ENCODE measurements at places on chromosomes 4 and X.

DNA sequence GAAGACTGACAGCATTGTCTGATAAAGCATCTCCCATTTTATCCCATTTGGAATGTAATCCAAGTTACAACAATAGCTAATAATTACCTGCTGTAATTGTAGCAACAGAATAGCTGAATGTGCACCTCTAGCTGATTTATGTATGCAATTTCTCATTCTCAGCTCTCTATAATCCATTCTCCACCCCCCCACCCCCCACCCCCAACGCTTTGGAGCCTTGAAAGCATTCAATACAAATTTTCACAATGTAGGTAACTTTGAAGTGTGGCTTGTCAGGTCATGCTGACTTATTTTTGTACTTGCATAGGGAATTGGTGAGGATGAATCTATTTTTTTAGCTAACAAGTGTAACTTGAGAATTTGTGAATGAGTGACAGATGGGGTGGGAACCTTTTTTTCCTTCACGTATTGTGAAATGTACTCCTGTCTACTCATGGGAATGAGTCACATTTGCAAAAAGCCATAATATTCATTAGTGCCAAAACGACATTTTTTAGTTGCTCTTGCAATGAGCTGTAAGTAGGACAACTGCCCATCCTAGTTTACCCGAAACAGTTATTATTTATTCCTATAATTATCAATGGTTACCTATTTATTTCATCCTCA is 159.3 kb downstream of the PALLD start:
- no peak for DNase-seq

GRCh38 chr4:124065422-124065821 is 647.1 kb downstream of the ANKRD50 start:
- DNase-seq, result no peak

GRCh38 chr4:21090094-21090666 is 389.9 kb downstream of the PACRGL start:
- DNase-seq, result no peak

DNA sequence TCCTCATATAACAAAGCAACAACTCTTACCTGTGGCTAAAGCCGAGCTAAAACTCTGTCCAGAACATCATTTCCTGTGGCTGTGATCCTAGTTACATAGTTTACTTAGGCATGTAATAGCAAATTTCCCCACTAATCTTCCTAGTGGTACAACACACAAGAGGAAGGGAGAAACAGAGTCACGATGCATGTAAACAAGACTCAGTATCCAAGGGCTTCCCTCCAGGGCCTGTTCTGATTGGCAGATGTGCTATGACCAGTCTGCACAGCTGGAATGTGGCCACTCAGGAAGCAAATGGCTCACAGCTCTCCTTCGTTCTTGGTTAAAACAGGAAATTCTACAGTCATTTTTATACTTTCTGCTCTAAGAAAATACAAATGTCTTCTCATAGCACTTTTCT is 49.2 kb upstream of the PRSS48 start:
- no peak for DNase-seq

DNA sequence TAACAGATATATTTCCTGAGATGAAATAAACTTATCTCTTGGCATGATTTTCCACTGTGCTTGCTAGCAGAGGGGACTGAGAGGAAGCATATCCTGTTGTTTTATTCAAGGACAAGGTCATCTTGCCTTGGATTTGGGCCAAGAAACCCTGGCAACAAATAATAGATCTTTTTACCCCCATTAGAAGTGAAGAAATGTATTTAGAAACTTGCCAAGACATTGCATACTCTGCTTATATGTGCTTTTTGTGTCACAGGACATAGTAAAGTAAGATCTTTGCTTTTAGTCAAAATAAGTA is 170.2 kb downstream of the RAPGEF2 start:
- no peak for DNase-seq

DNA sequence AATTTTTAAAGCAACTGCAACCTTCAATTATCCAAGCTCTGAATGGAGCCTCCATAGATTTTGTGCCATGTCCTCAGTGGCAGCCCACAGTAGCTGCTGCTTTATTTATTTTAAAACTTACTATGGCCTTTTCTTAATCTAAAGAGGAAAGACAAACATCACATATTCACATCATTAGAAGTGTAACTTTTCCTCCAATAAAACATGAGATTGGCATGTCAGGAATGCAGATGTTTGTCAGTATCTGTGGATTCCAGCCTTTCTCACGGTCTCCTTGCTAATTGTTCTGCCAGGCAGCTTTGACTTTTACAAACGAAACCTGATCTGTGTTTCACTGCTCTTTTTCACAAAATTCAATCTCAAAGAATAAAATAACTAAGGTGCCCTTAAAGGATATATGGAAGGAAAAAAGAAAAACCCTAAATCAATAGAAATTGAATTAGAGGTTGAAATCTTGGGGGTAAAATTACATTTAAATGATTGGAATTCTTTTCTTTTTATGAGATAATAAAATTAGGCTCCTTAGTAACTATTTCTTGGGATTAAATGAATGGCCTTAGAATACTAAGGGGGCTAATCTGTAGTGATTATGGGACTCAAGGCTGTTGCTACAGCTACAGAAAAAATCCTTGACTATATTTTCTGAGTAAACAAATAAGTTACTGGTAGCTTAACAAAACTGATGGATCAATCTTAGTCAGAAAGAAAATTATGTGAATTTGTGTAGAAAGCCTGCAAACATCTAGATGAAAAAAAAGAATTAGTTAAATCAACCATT is 151.3 kb downstream of the RTL9 start:
- no peak for DNase-seq

DNA sequence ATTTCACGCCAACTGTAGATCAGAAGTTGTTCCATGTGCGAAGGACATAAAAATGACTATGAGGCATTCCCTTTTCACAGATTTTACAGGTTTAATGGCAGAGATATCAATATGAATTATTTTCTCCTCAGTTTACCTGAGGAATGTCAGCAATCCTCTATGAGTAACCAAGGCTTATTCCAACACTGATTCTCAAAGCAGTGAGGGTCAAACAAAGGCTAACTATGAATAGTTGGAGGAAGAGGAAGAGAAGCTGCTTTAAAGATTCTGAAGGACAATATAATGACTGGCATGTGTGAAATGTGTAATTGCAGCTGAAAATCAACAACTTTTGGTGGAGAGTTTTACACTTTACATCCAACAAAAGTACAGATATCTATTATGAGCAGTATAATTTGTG is 29.1 kb downstream of the NAF1 start:
- DNase-seq, result no peak

- DNase-seq, result no peak
These were observed 108.1 kb downstream of the MID1 start for GRCh38 chrX:10512258-10512657.

GRCh38 chr4:7207628-7208231 is 15.4 kb downstream of the SORCS2 start:
- DNase-seq, result no peak

DNA sequence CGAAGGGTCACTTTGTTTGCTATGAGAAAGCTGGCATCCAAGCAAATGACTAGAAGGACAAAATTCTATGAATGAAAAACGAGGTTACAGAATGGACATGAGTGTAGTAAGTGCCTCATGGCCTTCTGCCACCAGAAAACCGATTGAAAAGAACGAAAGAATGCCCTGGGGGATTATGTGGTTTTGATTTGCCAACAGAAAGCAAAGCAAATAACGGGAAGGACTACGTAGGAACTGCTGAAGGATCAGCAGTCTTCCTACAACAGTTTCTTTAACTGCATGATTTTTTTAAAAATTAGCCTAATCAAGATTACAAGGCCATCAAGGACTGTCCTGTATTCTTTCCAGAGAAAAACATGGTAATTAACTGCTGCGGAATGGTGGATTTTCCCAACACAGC is 50.6 kb downstream of the NRK start:
- DNase-seq, result no peak

DNA sequence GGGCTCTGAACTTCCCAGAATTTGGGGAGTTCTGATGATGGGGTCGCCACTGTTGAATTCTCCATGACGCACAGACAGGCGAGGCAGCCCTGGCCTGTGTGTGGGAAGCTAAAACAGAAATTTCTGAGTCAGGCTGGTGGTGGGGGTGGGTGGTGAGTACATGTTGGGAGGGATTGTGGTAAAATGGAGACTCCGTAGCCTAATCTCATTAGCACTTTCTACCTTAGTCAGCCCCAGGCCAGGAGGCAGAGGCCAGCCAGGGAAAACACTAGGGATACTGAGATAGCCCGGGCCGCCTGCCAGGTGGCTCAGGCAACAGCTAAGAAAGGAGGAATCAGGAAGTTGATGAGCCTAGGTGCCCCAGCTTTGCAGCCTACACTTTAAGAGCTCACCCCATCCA is 39.3 kb upstream of the NHSL2 start:
- no peak for DNase-seq

- DNase-seq, result no peak
These were observed 1.2 kb downstream of the IL15 start for GRCh38 chr4:141637565-141637964.

- no peak for DNase-seq
These were observed 123.0 kb upstream of the AP1S2 start for GRCh38 chrX:15977644-15978043.

DNA sequence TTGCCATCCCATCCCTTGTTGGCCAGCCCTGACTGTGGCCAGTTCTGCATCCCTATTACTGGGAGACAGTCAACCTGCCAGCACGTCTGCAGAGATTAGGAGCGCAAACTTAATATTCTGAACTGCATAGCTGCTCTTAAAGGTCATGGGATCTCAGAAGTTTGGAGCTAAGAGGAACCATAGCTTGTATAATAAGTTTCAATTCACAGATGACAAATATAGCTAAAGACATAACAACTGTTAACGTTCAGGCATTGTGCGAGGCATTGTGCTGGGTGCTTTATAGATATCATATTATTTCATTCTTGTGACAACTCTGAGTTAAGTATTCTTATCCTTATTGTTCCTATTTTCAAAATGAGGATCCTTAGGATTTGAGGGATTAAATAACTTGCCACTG is 3.7 kb downstream of the SCARB2 start:
- no peak for DNase-seq

DNA sequence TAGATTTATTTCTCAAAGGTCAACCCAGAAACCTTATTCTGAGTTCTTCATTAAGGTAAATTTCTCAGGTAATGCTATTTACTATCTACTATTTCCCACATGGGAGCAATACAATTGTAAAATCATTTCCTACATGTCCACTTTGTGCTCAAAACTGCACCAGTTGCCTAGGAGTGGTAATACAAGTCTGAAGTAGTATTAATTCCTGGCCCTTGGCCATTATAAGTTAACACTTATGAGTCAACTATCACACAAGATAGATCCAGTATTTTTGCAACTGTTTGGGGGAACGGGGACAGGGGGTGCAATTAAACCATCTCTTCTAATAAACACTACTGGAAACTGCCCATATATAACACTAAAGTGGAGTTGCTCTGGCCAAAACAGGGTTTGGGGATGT is 48.9 kb downstream of the ACSL4 start:
- DNase-seq, result no peak

DNA sequence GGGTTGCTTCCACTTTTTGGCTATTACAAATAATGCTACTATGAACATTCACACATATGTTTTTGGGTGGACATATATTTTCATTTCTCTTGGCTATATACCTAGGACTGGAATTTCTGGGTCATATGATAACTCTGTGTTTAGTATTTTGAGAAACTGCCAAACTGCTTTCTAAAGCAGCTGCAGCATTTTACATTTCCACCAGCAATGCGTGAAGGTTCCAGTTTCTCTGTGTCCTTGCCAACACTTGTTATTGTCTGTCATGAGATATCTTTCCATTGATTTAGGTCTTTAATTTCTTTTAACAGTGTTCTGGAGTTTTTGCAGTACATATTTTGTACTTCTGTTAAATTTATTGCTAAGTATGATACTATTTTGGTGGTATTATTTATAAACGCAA is 48.3 kb downstream of the CLCN5 start:
- DNase-seq, result no peak

DNA sequence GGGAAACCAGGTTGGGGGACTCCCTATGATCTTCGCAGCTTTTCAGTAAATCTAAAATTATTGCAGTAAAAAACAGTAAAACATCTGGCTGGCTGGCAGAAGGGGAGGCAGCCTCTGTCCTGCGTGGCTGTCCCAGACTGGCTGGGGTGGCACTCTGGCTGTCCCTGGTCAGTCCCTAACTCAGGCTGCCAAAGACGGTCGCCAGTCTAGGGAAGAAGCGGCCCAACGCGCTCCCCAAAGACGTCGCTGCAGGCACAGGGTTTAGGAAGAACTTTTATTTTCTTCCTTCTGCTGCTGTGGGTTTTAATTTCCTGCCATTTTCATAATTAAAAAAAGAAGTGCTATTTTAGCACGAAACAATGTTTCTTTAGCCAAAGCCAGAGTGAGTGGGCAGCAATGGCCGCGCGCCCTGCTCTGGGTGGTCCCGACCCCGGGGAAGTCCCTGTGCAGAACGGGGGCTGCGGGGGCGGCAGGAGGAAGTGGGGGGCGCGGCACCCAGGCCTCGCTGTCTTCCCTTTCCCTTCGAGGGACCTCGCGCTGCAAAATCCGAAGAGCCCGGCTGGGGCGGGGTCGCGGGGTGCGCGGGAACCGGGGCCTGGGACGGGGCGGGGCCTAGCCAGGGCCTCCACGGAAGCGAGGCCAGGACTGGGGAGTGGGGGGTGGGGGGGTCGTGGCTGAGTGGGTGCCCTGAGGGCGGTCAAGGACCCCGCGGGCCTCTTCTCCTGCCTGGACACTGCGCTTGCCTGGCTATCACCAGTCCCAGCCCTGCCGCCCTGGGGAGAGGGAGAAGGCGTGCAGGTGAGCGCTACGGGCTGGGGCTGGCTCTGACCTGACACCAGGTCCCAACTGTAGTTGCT is 6.3 kb upstream of the LETM1 start:
- DNase-seq, result no peak

GRCh38 chr4:99059550-99059949 is 29.0 kb downstream of the ADH5 start:
- no peak for DNase-seq

DNA sequence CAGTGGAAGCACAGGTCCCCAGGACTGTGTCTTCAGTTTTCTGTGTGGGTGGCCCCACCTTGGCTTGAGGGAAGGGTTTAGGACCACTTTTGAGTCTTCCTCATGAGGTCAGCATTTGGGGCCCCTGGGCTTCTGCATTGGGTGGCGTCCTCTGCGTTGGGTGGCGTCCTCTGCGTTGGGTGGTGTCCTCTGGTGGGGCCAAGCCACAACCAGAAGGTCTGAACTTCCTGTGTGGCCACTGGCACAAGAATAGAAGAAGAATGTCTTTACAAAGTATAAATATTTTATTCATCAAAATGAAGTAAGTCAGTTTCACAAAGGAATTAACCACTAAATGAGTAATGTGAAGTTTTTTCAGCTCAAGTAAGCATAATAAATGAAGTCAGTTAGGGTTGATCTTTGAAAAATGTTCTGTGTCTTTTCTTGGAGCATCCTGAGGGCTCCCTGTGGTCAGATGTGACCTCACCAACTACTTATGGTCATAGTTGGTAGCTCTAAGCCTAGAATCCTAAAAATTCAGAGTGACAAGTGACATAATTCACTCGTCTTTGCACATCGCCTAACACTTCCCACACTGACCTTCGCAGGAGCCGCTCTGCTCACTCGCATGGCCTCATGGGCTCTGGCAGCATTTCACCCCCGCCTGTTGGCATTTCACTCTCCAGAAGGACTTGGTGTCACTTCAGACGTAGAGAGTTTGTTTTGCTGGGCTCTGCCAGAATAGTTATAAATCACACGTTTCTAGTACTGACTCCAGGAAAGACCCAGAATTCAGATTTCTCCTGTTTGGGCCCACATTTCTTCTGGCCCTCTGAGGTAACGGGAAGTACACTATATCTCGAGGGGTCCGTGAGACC is 39.0 kb upstream of the HGFAC start:
- no peak for DNase-seq

GRCh38 chr4:53465281-53465680 is 87.8 kb downstream of the FIP1L1 start:
- DNase-seq, result no peak
